Epithelial cell of proximal tubule (primary cell): ENCODE measurements at places on chromosomes 2 and 18. TPM values are rescaled to one million over a fixed set of nuclear protein-coding genes. Genes with fewer than 3 reads are reported as not detected.

DNA sequence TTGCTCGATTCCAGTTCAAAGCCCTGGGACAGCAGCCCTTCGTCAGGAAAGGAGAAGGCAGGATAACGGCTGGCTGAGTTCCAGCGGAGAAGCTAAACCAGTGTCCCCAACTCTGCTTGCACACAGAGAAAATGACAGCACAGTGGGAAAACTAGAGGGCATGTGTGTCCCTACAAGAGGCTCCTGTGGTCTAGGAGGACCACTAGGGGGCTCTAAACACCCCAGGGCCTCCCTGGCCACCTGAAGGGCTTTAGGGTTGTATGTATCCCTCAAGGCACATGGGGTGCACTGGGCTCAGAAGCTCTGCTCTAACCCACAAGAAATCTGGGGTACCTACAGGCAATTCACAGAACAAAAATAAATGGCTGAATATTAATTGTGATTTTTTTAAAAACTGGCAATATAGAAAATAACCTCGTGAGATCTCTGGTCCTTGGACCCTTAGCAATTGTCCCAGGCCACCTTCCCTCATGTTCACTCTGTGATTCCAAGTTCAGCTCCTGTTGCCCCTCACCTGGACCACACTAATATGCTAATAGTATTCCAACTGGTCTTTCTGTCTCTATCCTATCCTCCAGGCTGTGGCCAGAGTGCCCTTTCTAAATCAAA lies 17.5 kb downstream of the STAT1 start:
- no peak for DNase-seq

DNA sequence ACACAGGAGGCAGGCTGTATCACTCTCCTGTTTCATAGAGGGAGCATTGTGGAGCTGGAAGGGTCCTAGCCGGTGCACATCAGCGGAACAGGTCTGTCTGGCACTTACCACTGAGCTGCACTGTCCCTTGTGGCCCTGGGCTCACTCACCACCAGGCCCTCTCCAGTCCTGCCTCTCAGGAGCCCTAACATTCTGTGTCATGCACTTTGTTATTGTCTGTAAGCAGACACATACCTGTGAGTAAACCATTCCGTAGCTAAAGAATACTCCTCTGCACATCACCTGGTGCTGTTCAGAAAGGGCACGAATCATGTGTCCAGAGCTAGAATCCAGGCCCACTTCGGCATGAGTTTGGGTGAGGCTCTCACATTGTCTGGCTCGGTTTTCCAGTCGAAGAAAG lies 93.6 kb downstream of the CRIM1 start:
- DNase-seq = no peak

- DNase-seq = no peak
These were observed 106.1 kb downstream of the FAM210A start for GRCh38 chr18:13620206-13620672.

- no peak for DNase-seq
These were observed 122.4 kb downstream of the NDUFA10 start for GRCh38 chr2:239902749-239903201.

DNA sequence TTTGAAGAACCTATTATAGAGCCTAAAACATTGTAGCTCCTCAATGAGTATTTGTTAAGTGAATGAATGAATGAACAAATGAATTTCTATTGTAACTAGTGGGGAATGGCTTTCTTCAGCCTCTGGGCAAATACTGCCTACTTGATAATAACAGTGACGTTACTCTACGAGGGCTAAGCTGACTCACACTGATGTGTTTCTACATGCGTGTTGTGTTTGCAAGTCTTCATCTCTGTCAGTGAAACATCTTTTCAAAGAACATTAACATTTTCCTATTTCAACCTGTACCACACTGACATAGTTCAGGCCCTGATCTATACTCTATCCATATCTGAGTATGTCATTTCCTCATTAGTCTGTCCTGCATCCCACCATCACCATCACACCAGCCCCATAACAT lies 319.9 kb upstream of the ACVR2A start:
- DNase-seq = no peak

- peak; percentile 19 for DNase-seq
These were observed 36.6 kb downstream of the CYP1B1 start for GRCh38 chr2:38039121-38039910.

DNA sequence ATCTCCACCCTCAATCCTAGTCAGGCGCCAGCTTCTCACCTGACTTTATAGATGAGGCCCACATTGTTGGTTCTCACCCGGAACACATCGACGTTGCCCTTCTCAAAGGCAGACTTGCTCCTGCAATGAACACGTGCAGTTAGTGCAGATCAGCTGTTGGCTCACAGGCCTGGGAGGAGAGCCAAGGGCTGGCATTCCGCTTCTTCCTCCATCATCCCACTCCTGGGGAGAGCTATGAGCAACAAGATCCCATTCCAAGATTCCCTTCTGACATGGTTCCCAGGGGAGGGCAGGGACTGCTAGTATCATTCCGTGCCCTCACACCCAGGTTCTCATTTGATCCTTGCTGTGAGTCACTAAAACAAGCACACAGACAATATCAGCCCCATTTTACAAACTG lies 15.1 kb downstream of the LOXHD1 start:
- DNase-seq = no peak

DNA sequence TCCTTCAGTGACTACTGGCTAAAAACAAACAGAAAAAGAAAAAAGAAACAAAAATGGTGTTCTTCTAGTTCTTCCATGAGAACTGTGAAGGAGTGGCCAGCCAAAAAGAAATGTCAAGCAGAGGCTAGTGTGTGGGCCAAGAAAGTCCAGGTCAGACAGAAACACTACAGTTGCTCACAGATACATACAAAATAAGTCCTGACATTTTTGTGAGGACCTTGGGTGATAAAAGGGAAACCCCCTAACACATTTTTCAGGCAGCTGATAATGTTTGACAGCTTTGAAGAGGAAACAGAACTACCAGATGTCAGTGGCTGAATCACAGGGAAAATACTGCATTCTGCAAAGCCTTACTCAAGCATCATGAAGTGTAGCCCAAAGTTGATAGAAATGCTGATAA lies 28.1 kb downstream of the ARHGAP25 start:
- no peak for DNase-seq

DNA sequence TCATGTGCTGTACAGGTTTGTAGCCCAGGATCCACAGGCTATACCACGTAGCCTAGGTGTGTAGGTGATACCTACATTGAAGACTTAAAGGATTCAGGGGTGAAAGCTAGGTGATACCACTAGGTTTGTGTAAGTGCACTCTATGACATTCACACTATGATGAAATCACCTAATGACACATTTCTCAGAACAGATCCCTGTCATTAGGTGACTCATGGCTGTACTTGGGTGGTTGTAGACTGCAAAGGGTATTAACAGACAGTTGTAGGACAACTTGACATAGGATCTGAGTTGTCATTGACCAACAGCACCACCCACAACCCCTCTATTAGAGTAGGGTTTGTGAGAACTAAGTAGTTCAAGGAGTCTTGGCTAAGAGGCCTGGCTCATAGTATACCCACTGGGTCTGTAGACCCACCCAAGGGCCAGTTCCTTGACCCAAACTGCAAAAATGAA lies 27.7 kb upstream of the SMCHD1 start:
- peak; percentile 41 for DNase-seq

DNA sequence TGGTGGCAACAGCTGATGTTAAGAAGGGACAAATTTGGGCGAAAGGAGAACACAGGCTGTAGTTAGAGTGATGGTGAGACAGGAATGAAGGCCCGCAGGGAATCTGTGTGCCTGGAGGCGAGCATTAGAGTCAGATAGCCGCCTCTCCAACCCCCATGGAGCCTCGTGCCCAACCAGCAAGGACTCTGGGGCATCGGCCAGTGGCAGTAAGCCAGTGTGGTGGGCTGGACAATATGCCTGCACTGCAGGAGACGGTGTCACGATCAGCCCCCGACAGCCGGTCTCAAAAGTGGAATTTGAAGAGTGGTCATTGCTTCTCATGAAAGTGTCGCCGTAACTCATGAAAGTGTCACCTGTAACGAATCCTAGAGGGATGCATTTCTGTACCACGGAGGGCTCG lies 249.4 kb downstream of the ALPK2 start:
- no peak for DNase-seq

- DNase-seq = no peak
These were observed 504.8 kb downstream of the LRRTM4 start for GRCh38 chr2:77017355-77017745.

DNA sequence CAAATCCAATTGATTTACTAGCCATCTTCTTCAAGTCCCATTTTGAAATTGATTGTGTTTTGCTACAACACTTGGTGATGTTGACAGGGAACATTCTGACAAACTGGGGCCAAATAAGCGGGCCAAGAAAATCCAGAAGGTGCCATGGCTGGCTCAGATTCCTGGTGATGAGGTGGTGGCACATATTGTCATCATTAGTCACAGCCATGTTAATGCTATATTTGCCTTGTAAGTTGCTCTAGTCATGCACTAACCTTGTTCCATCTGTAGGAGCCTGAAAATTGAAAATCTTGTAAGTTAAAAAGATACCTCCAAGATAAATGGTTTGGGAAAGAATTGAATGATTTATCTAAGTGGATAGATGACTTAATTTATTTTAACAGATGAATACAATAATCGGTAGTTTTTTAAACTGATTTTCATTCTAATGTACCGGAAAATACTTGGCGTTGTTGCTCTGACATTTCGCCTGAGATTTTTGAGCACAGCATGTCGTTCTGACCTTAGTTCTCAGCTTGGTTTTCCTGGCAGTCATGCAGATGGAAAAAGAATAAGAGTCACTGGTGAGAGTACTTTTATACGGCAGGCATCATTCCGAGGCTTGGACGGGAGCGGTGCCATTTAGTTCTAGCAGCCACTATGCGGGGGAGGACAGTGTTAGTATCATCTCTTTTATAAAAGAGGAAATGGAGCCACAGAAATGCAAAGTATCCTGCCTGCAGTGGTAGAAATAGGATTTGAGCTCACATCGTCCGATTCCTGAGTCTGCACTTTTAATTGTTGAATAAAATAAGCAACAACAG lies 133.9 kb downstream of the ZNF532 start:
- no peak for DNase-seq

DNA sequence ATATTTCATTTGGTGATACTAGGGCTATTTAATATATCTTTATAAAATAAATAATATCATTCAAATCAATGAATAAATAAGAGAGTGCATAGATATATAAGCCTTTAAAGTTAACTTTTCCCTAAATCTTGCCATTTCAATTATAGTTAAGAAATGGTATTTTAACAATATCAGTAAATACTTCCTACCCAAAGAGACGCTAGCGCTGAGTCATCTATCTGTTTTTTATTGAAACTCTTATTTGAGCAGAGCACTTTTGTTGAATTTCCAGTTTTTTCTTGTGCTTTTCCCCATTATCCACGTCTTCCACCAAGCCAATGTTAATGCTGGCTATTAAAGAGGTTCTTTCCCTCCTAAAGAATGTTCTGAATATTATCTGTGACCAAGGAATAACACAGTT lies 639.3 kb downstream of the DSC3 start:
- DNase-seq = no peak

- no peak for DNase-seq
These were observed 205.4 kb downstream of the RAB3GAP1 start for GRCh38 chr2:135257383-135258090.

DNA sequence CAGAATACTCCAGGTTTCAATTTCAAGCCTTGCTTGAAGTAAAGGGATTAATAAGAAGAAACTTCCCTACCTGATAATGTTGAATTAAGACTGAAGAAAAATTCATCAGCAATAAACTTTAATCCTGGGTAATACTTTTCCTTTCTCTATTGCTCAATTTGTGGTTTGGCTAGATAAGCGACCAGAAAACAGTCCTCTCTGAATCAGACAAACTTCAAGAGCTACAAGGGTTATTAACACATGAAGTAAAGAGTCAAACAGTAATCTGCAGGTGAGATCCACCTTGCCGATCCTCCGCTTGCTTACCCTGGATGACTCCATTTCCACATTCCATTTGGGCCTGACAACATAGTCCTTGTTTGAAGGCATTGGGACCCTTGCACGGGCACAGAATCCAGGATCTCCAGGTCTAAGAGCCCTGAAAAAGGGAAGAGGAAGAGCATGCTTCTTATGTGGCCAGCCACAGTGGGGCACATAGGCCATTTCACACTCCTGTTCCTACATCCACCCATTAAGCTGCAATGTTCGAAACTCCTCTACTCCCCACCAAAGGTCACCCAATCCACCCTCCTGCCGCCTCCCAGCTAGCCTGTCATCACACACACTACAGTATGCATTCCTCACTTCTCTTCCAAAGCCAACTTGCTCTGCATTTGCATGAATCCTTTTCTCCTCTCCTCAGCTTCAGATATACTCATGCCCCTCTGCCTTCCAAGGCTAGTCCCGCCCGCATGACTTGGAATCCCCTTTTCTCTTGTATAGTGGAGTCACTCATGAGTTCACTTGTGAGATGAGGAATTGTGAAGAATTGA lies 39.8 kb downstream of the IWS1 start:
- no peak for DNase-seq

DNA sequence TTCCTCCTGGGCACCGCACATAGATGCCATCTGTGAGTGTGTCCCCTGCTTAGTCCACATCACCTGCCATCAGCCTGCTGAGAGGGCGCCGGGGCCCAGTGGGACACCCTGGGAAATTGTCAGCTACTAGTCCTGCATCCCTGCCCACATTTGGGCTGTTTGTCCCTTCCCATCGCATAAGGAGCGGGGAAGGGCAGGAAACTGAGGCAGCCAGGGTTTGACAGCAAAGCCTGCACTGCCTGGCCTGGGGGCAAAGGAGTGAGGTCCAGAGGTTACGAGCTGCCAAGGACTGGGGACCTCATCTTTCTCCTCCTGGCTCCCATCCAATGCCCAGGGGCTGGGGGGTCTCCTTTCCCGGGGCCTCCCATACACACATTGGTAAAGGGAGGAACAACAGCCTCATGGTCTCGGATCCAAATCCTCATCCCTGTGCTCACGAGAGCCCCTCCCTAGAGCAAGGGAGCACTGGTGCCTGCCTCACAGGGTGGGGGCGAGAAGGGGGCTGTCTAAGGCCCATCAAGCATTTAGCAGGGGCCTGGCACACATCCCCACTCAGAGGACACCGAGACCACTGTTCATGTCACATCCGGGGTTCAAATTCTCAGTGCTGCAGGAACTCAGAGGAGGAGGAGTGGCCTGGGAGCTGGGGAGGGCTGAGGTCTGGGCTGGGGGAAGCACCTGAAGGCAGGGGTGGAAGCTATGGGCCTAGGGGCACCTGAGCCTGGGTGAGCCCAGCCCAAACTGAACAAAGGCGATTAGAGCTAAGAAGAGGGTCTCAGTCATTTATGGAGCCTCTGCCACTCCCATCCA lies 113.8 kb downstream of the SMAD7 start:
- no peak for DNase-seq

- DNase-seq = no peak
These were observed 7.0 kb upstream of the RNASEH1 start for GRCh38 chr2:3565117-3565516.

The CAPN14 gene
- 0.14 and 0.46 TPM in 2 replicates for total RNA-seq

The KIF1A gene
- total RNA-seq = 35.4 and 69.2 TPM in 2 replicates

The DES gene
- not detected in 2 replicates for total RNA-seq

The AQP12A gene
- not detected in 2 replicates for total RNA-seq

The DARS1 gene
- 82.8 and 86.0 TPM in 2 replicates for total RNA-seq
